ENCODE measurements at places on chromosomes 3 and 15.
A peak's percentile ranks its signal among the peaks of the same experiment; 100 is the strongest.

GRCh38 chr3:23662079-23662617 lies 143.6 kb upstream of the UBE2E1 start:
- no peak for DNase-seq

- no peak for DNase-seq
These were observed 123.7 kb upstream of the ATP2B2 start for GRCh38 chr3:10628891-10629670.

- DNase-seq, result no peak
These were observed 79.8 kb downstream of the RFTN1 start for GRCh38 chr3:16433701-16434151.

GRCh38 chr3:185316740-185317412 lies 46.1 kb upstream of the MAP3K13 start:
- DNase-seq, result no peak

GRCh38 chr3:112032098-112032731 lies 2.3 kb upstream of the TMPRSS7 start:
- DNase-seq, result no peak

DNA sequence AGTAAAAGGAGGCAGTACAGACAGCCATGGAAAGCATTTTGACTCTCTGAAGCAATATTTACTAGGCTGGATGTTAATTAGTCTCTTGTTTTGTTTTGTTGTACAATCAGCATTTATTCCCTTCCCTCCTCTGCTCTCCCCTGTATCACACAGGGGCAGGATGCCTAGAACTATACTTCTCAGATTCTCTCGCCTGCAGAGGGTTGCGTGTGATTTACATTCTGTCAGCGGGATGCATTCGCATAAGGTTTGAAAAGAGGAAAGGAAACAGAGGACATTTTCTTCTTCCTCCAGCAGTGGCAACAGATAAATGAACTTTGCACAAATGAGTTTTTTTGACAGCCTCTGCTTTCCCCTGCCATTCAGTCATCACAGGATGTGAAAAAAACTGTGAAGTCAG lies 188.3 kb downstream of the RSL24D1 start:
- DNase-seq, result no peak

DNA sequence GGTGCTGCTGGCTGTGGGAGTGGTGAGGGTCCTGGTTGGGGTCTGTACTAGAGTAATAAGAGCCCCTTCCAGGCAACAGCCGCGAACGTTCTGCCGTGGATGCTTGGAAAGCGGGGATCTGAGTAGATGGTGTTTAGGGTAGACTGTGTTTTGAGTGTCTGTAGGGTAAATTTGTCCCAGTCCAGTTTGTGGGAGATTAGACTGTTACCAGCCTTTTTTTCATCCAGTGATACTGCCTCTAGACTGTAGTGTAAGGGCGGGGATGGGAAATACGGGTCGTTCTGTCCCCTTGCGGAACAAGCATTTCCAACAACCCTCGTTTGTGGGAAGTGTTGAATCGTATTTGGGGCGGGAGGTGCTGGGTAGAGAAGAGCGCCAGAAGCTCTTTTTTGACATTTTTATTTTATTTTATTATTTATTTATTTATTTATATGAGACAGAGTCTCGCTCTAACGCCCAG lies 424 bp downstream of the HAUS2 start:
- DNase-seq, result peak; percentile 8

DNA sequence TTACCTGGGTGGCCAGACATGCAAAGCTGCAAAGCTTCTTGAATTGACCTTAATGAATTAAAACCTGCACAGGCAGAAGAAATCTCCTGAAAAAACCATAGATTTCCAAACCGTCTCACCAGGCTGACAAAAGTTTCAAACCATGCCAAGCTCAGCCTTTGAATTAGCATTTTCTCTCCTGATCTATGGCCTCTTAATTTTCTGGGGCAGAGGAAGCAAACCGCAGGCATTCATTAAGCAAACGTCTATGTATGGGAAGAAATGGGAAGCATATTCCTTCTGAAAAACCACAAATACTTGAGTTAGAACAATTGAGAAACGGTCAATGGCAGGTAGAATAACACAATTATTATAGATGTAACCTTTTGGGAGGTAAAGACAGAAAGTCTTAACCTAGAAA lies 500.2 kb upstream of the NR2F2 start:
- no peak for DNase-seq

DNA sequence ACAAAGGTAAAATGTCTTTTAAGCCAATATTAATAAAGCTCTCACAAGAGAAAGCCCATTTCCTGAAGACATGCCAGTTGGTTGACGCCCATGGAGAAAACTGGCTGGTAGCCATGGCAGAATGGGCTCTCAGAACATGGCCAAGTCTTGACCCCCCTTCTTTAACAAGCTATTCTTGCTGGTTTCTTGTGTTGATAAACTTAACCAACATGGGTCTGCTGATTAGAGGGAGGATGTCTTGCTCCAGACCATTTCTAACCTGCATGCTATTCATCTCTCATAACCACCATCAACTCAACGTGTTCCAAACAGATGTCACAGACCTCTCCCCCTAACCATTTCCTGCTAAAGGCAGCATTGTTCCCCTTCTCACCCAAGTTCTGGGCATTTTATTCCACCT lies 25.7 kb downstream of the NTRK3 start:
- no peak for DNase-seq
